ENCODE measurements at places on chromosomes 1 and 21.
A peak's percentile ranks its signal among the peaks of the same experiment; 100 is the strongest.

- DNase-seq: peak; percentile 24
Observed at GRCh38 chr1:28370239-28371009, 884 bp downstream of the PHACTR4 start.

DNA sequence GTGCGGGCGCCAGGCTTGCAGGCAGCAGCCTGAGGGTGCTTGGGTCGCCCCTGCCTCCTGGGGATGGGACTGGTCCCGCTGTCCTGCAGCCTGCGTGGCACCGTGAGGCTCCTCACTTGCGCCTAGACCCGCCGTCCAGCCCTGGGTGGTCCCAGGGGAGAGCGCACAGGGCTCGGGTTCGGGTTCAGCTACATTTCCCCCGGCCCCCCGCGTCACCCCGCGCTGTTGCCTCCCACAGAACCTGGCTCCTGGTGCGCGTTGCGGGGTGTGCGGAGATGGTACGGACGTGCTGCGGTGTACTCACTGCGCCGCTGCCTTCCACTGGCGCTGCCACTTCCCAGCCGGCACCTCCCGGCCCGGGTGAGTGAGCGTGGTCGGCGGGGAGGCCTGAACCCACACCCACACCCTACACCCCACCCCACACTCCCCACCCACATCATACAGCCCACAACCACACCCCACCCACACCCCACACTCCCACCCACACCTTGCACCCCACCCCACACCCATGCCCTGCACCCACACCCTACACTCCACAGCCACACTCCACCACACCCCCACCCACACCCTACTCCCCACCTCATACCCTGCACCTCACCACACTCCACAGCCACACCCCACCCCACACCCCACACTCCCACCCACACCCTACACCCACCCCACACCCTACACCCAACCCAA is 6.2 kb upstream of the PFKL start:
- DNase-seq: no peak

DNA sequence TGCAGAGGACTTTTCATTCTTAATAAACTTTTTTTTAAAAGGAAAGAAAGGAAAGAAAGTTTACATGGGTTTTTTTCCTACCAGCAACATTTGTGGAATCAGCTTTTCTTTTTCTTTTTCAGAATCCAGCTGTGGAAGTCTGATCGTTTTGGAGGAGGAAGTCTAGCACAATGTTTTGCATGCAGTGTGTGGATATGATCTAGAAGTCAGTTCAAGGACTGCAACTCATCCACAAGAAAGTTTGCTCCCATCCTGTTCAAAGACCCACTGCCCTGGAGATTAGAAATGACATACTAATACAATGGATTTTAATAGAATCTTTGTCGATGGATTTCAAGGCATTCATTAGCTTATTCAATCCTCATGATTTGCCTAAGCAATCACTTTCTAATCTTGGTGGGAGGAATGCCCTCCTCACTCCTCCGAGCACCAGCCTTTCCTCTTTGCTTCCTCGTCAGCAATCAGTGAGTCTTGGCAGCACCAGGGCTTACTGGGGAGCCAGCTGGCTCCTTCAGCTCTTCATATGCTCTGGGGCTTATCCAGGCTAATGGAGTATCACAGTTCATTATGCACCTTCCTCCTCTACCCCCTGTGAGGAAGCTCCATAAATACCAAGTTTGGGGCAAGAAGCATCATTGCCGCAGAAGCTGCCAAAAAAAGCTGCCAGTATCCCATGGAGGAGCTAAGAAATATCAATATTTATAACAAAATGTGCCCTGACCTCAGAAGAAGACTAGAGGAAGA is 392.3 kb upstream of the PKN2 start:
- DNase-seq: no peak

- no peak for DNase-seq
Observed at GRCh38 chr1:163922743-163923201, 601.0 kb downstream of the NUF2 start.

DNA sequence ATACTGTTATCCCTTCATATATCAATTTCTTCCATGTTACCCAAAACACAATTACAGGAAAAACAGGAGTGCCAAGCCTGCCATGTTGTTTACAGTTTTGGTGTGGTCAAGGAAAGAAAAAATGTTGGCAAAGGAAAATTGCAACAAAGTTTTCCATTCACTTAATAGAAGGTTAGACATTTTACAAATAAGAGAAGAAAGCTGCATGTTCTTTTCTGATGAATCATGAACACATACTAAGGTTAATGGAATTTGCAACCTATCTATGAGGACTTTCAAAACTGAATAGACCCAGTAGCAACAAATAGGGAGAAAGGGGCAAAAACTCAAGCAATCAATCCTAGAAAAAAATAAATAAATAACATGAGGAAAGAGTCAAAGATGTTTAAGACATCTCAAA is 556.7 kb downstream of the DPYD start:
- no peak for DNase-seq

- DNase-seq: peak; percentile 61
Observed at GRCh38 chr1:211135342-211135950, 1.5 kb upstream of the KCNH1 start.

GRCh38 chr21:28867401-28867800 is 125.3 kb downstream of the LTN1 start:
- DNase-seq: no peak

GRCh38 chr21:25572861-25573310 is 34.4 kb downstream of the MRPL39 start:
- DNase-seq: no peak

DNA sequence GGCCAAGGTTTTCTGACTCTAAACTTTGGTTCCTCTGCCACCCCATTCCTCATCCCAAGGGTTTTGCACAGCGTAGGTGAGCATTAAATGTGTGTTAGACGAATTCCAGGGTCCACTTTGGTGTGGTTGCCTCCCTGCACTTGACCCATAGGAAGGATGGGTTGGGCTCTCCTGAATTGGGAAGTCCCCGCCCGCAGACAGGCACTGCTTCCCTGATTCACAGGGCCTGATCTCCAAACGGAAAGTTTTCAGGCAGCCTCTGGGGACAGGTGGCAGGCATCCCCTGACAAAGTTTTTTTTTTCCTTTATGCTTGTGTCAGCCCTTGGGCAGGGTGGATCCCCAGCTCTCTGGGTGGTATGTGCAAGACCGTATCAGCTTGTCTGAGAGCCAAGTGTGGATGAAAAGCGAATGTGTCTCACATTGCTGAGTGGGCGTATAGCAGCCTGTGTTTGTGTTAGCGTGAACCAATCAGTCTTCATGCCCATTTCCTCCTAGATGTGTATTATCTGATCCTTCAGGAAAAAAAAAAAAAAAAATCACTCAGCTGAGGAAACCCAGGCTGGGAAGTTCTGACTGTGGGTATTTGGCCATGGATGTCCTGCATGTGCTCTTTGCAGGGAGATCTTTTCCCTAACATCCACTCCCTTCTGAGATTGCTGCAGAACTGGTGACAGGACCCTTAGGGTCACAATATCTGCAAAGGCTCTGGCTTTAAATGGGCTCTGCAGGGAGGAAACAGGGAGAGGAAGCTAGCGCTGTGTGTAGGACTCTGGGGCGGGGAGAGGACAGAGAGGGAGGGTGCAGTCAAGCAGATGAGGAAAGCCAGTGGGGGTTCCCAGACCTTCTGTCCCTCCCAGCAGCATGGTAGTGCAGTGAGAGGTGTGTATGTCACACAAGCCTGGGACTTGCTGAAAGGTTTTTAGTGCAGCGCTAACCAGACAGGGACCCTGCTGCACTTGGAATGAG is 42.2 kb upstream of the TRABD2B start:
- DNase-seq: no peak

DNA sequence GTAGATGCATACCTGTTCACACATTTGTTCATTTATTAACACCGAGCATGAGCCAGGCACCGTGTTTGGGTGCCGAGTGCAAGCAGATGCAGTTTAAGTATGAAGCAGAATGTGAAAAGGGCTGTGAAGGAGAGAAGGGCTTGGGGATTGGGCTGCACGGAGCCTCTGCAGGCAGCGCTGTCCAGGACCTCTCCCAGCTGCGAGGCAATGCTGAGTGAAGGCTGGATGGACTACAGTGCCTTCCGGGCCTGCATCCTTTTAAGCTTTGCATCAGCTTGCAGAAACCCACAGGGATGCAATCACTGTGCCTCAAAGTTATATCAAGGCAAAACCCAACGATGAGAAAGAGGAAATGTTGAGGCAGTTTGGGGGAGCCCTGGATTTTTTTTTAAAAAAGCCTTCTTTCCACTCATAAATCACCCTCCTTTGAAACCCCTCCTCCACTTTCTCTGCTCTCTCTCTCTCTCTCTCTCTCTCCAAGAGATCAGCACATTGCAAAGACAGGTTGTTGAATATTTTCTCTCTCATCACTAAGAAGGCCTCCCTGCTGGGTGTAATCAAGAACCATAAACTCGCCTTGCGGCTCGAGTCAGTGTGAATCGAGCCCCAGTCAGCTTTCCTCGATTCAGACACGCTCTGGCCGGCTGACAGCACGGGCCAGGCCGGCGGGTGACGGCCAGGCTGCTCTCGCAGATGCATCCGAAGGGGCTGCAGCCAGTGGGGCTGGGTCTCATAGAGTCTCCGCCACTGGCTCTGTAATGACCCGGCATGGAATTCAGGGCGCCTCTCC is 89.2 kb upstream of the POU3F1 start:
- DNase-seq: no peak

- DNase-seq: no peak
Observed at GRCh38 chr1:172322219-172323061, 98.0 kb upstream of the C1orf105 start.

- DNase-seq: no peak
Observed at GRCh38 chr1:42379794-42380585, 602 bp upstream of the RIMKLA start.

- no peak for DNase-seq
Observed at GRCh38 chr1:77193951-77194350, 25.3 kb downstream of the PIGK start.

- no peak for DNase-seq
Observed at GRCh38 chr1:88552226-88552625, 131.8 kb upstream of the PKN2 start.

- no peak for DNase-seq
Observed at GRCh38 chr21:45471525-45472221, 66.7 kb downstream of the COL18A1 start.

DNA sequence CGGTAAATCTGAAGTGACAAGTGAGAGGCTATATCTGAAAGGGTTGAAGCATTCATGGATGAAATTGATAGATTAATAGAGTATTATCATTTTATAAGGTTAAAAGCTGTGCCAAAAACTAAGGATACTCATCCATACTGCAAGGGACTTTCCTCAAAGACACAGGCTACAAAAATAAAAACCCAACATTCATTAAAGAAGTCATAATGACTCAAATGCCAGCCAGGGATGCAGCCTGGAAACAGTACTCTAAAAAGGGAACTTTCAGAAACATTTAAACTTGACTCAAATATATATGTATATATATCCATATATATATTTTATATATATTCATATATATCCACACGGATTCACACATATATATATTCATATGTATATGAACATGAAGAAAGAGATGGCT is 1.1 kb upstream of the TIAM1 start:
- no peak for DNase-seq

- no peak for DNase-seq
Observed at GRCh38 chr1:13808729-13809131, 108.7 kb downstream of the PRDM2 start.

DNA sequence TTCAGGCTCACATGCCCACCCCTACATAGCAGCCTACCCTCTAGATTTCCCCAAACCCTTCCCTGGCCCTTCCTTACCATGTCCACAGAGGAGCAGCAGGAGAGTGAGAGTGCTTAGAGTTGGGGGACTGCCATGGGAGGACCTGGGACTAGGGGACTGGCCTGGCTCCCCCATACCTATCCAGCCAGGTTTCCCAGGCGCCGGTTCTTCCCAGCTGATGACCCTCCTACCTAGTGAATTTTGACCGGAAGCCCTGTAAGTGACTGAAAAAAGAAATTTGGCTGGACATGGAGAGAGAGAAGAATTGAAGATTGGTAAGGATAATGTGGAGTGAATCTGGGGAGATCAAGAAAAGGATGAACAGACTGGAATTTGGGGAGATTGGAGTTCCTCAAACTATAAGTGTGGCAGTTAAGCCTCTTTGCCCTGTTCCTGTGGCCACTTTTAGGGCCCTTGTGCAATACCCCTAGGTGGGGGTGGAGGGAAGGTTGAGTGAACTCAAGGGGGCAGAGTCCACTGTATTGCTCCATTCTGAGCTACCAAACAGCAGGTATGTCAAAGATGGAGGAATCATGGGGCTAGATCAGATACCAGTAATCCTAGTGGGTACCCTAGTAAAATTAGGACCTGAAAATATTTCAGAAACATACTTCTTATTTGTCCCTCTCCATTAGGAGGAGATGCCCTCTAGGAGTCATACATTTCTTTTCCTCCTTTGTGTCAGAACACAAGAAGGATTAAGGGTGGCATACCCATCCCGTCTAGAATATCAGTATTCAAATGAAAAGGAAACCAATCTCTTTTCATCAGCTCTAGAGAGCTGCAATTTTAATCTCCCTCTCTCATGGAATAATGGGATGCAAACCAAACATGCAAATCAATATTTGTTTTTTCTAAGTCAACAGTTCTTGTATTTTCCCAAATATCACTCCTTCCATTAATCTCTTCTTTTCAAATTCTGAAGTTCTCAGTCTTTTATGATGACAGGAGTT is 1.2 kb downstream of the HJV start:
- DNase-seq: no peak

DNA sequence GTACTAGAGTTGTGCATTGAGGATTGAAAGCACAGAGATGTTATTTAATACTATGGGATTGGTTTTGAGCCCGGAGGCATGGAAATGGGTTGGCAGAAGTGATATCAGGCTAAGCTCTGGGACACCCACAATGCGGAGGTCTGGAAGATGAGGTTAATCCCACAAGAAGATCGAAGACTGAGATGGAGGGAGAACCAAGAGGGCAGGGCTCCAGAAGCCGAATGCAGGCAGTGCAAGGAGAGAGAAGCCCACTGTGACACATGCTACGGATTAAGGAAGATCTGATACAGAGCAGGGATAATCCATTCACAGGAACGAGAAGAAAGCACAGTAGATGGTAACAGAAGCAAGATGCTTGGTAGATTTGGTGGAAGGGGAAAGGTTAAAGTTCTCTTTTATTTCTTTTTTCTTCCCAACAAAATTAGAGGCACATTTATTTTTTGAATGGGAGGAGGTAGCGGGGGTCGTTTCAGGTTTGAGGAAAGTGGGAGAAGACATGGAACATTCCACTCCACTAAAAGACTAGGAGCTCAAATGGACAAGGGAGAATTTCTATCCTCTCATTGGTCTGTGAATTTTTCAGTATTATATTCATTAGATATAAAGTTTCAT is 113.2 kb downstream of the NCAM2 start:
- DNase-seq: no peak

GRCh38 chr1:189904509-189904908 is 573.2 kb downstream of the BRINP3 start:
- no peak for DNase-seq
